ENCODE measurements at places on chromosomes 16 and 17. TPM values are rescaled to one million over a fixed set of nuclear protein-coding genes. Genes with fewer than 3 reads are reported as not detected.

The MAFG gene
- 16.0 TPM for total RNA-seq

The HOXB3 gene
- 17.4 TPM for total RNA-seq

The CAMKK1 gene
- total RNA-seq, result 7.2 TPM

- DNase-seq, result no peak
- H3K4me1 ChIP-seq, result no peaks in the 10 kb centered on the region
- H3K36me3 ChIP-seq, result no peaks in the 10 kb centered on the region
Measured at GRCh38 chr17:14886200-14886739, 378.9 kb downstream of the PMP22 start.

- H3K27me3 ChIP-seq, result peaks cover 5% of the 10 kb centered on the region
- H3K27ac ChIP-seq, result no peak overlapping the region
- H3K4me3 ChIP-seq, result no peak overlapping the region
- DNase-seq, result no peak
Measured at GRCh38 chr17:79887451-79887991, 48.3 kb upstream of the CBX4 start.

- no peak overlapping the region for H3K4me3 ChIP-seq
- H3K4me1 ChIP-seq, result no peaks in the 10 kb centered on the region
- H3K27me3 ChIP-seq, result no peaks in the 10 kb centered on the region
- H3K36me3 ChIP-seq, result no peaks in the 10 kb centered on the region
Measured at GRCh38 chr17:55735731-55736405, 13.2 kb upstream of the TMEM100 start.

The SEPTIN1 gene
- 4.5 TPM for total RNA-seq

The SAMD14 gene
- total RNA-seq, result 2.3 TPM

DNA sequence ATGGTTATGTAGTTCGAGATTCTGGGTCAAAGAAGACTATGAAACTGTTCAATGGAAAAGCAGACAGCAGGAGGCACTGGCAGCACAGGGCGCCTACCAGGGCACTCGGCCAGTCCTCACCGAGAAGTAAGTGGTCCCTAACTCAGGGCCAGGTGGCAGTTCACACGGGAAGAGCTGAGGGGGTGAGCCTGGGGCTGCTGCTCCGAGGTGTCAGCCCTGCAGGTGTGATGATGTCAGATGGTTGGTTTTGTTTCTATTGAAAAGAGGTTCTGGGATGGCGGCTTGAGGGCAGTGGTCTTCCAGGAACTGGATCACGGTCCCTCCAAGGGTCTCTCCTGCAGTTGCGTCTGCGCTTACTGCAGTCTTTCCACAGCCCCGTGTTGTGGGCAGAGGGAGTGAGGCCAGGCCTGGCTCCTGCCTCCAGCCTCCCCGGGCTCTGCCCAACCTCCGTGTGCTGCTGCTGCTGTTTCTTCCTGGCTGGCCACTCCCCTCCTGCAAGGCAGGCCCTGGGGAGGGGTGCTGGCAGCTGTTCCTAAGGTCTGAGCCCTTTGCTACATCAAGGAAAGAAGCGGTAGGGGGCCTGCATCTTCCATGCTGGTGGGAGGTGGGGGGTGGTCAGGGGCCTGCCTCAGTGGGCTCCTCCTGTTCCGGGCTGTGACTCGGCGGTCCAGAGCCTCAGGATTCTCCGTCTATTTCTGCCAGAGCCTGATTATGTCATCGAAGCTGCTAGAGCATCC, 22.6 kb downstream of the RNF213 start:
- no peak overlapping the region for H3K4me3 ChIP-seq
- H3K36me3 ChIP-seq, result peaks cover 6% of the 10 kb centered on the region
- H3K27ac ChIP-seq, result no peak overlapping the region
- no peaks in the 10 kb centered on the region for H3K4me1 ChIP-seq
- H3K27me3 ChIP-seq, result no peaks in the 10 kb centered on the region

DNA sequence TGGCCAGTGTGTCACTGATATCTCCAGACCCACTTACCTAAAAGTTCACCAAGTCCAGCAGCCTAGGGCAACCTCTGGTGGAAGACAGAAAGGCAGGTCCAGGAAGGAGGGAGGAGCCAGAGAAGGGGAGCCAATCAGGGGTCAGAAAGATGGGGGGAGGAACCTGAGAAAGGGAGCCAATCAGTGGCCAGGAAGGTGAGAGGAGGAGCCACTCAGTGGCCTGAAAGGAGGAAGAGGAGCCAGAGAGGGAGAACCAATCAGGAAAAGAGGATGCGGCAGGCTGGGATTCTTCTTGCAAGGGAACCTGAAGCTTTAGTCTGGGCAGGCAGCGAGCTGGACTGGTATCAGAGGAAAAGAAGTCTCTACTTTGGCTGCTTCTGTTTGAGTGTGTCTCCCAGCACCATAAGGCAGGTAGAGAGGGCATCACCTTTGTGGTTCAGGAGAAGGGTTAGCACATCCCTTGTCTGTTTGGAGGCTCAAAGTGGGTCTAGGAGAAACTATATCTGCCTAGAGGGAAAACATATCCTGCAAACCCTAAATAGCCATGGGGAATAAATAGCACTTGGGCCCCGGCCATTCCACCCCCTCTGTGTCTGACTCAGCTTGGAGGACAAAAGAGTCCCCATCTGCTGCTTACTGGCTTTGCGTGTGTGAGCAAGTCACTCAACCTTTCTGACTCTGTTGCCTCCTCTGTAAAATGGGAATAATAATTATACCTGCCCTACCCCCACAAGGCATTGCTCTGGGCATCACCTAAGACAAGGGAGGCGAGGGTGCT, 43.4 kb upstream of the CRHR1 start:
- DNase-seq, result peak; percentile 19
- no peak overlapping the region for H3K4me3 ChIP-seq
- H3K27me3 ChIP-seq, result peaks cover 3% of the 10 kb centered on the region
- no peaks in the 10 kb centered on the region for H3K4me1 ChIP-seq
- H3K27ac ChIP-seq, result no peak overlapping the region
